Endodermal cell (in vitro differentiated cells): ENCODE measurements at places on chromosomes 5 and 9. TPM values are rescaled to one million over a fixed set of nuclear protein-coding genes. Genes with fewer than 3 reads are reported as not detected.

The FYB1 gene
- total RNA-seq = not detected in 2 replicates

The FXN gene
- 32.7 and 34.1 TPM in 2 replicates for total RNA-seq

The DOK3 gene
- total RNA-seq = 2.1 to 5.5 TPM (median 2.1 TPM) in 3 replicates

The SMIM33 gene
- total RNA-seq = not detected in 3 replicates

The PLAA gene
- total RNA-seq = 48.3 to 50.3 TPM (median 49.8 TPM) in 3 replicates

The CDH12 gene
- 1.1 to 1.9 TPM (median 1.2 TPM) in 3 replicates for total RNA-seq

The EXOSC2 gene
- 47.8 and 56.5 TPM in 2 replicates for total RNA-seq

DNA sequence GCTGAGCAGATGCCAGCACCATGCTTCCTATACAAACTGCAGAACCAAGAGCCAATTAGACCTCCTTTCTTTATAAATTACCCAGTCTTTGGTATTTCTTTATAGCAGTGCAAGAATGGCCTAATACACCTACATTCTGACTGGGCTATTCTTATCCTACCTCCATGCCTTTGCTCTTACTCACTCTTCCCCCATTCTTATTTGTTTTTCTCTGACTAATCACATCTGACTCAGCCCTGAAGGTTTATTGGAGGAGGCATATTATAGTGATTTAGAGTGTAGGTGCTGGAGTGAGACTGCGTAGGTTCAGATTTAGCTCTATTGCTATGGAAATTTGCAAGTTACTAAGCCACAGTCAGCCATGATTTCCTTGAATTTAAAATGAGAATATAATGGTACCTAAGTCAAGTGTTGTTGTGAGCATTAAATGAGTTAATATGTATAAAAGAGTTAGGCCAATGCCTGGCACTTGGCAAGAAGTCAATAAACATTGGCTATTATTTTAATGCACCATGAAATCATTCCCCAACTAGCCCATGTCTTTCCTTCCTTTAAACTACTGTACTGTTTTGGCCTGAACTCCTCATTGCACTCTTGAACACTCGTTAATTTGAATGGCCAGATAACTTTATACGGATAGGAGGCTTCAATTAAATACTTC is 531.2 kb upstream of the ZNF608 start:
- H3K4me3 ChIP-seq = no peak overlapping the region
- H3K27me3 ChIP-seq = no peaks in the 10 kb centered on the region
- no peak for DNase-seq

GRCh38 chr9:105842023-105842644 is 147.8 kb downstream of the TMEM38B start:
- H3K4me1 ChIP-seq = no peaks in the 10 kb centered on the region
- DNase-seq = peak; percentile 69
- peaks cover 20% of the 10 kb centered on the region for H3K27me3 ChIP-seq
- H3K27ac ChIP-seq = no peak overlapping the region
- no peak overlapping the region for H3K4me3 ChIP-seq

GRCh38 chr5:125974679-125975078 is 448.5 kb upstream of the GRAMD2B start:
- no peak overlapping the region for H3K4me3 ChIP-seq
- no peak for DNase-seq
- H3K27ac ChIP-seq = no peak overlapping the region

- no peak overlapping the region for H3K4me3 ChIP-seq
- DNase-seq = no peak
- H3K36me3 ChIP-seq = no peaks in the 10 kb centered on the region
- no peak overlapping the region for H3K27ac ChIP-seq
Observed at GRCh38 chr5:100574716-100575115, 39.5 kb downstream of the FAM174A start.

DNA sequence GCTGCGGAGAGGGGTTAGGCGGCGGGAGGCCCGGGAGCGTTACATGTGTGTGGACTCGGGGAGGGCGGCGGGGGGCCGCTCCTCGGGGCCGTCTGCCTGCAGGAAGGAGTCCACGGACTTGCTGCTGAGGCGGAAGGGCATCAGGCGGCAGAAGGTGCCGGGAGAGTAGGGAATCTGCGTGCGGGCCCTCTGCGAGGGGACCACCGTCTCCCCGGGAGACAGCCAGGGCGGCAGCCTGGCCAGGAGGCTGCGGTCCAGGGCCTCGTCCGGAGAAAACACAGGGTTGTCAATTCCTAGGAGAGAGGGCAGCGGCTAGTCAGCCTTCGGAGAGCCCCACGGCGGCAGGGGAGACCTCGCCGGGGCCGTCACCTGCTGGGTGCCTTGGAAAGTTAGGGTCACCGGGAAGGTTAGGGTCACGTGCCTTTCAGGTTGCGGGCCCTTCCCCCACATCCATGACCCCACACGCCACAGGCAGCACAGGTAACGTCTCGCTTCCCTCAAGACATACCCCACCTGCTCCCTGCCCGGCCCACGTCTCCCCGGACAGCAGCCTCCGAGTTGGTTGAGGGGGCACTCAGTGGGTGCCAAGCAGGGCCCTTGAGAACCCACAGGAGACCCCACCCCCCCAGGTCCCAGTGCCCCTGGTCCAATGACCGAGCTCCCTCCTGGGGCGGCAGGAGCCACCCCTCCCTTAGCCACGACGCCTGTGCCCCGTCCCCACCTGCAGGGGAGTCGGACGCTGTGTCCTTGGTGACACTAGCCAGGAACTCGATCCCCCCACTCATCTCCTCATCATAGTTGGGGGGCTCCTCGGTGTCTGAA is 32.1 kb downstream of the EXOC3 start:
- no peak overlapping the region for H3K27ac ChIP-seq
- H3K4me1 ChIP-seq = peaks cover 6% of the 10 kb centered on the region
- peaks cover 18% of the 10 kb centered on the region for H3K27me3 ChIP-seq
- H3K4me3 ChIP-seq = peak overlapping the region; percentile 70
- DNase-seq = peak; percentile 59

DNA sequence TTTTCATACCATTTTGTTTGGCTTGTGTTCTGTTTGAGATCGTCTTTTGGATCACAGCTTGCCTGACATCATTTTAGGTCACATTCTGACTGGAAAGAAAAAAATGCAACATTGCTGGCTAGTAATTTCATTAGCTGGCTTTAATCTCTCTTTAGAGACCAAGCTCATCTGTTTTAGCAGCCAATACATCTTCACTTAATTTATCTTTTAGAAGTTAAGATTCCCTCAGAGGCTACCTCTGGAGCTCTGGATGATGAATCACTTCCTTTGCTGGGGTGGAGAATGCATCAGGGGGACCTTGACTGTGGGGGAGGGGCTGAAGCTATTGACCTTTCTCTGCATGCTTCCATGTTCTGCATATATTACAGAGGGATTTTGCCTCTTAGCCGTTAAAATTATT is 181.5 kb upstream of the OTULINL start:
- H3K4me3 ChIP-seq = no peak overlapping the region
- H3K27me3 ChIP-seq = no peaks in the 10 kb centered on the region
- H3K4me1 ChIP-seq = no peaks in the 10 kb centered on the region

DNA sequence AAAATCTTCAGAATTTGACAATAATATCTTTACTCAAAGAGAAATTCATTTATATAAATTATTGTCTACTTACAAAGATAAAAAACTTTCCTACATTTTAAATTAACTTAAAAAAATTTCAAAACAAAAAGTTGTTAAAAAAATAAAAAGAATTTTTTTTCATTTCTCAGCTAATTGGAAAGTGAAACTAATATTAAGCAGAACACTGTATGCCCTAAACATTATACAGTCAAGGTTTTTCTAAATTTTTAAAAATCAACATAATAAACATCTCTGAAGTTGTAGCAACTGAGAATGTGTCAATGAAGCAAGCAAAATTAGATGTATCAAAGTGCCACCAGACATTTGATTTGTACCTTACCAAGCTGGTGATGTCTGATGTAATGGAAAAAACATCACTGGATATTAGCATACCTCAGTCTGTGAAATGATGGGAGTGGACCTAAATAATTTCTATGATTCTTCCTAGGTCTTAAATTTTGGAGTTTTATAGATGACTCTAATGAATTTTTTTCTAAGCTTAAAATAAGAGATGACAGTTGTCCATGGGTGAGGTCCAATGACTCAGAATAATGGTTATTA is 290.1 kb downstream of the ADAMTS6 start:
- no peak overlapping the region for H3K27ac ChIP-seq
- DNase-seq = no peak
- no peaks in the 10 kb centered on the region for H3K27me3 ChIP-seq
- no peak overlapping the region for H3K4me3 ChIP-seq
- H3K4me1 ChIP-seq = no peaks in the 10 kb centered on the region
- no peaks in the 10 kb centered on the region for H3K36me3 ChIP-seq

GRCh38 chr9:108400297-108400696 is 455.5 kb downstream of the ACTL7B start:
- H3K4me1 ChIP-seq = no peaks in the 10 kb centered on the region
- H3K27me3 ChIP-seq = no peaks in the 10 kb centered on the region
- no peak overlapping the region for H3K4me3 ChIP-seq
- H3K36me3 ChIP-seq = no peaks in the 10 kb centered on the region
- H3K27ac ChIP-seq = no peak overlapping the region

DNA sequence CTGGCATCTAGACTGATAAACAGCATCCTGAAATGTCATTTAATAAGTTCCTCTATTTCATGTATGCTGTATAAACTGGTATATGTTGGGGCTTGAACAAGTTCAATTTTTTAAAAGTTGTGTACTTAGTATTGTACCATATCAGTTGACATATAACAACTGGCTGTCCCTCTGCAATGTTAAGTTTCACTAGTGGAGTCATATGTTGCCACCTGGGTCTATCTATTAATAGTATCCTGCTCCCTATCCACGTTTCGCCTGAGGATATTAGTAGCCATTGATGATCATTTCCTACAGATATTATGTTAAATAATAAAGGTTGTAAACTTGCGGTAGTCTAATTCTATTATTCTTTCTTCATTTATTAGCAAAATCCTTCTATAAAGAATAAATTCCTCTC is 177.6 kb downstream of the RFX3 start:
- no peak overlapping the region for H3K4me3 ChIP-seq
- no peaks in the 10 kb centered on the region for H3K36me3 ChIP-seq
- DNase-seq = no peak
- H3K4me1 ChIP-seq = no peaks in the 10 kb centered on the region
- no peak overlapping the region for H3K27ac ChIP-seq

- no peak overlapping the region for H3K27ac ChIP-seq
- DNase-seq = no peak
- H3K4me1 ChIP-seq = no peaks in the 10 kb centered on the region
- no peak overlapping the region for H3K4me3 ChIP-seq
- H3K27me3 ChIP-seq = no peaks in the 10 kb centered on the region
- H3K36me3 ChIP-seq = no peaks in the 10 kb centered on the region
Observed at GRCh38 chr9:18499980-18500379, 26.0 kb downstream of the ADAMTSL1 start.

DNA sequence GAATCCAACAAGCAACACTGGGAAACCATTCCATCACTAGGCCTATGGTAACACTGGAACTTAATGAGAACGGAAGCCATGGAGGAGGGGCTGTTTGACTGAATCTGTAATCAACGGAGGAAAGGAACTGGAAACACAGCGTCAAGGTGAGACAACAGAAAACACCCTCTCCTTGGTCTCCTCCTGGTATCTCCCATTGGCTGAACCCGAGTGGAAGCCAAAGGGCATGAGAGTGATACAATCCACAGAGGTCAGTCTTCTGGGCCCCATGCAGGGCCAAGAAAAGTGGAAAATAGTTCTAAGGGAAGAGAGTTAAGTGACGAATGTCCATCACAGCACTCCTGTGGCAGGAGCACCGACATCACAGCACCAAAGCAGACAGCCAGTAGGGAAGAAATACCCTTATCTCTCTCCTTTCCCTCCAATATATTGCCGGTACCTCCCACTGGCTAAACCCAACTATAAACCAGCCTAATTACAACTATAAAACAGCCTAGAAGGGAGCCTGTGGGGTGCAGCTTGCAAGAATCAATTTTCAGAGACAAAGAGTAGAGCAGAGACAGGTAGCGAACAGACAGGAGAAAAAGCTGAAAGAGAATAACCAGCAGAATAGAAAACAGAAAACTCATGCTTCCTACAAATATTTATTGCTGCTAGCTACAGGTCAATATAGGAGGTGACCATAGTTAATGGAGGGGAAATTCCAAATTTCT is 107.4 kb upstream of the IFNE start:
- no peaks in the 10 kb centered on the region for H3K4me1 ChIP-seq
- no peaks in the 10 kb centered on the region for H3K36me3 ChIP-seq
- no peak overlapping the region for H3K4me3 ChIP-seq
- H3K27ac ChIP-seq = no peak overlapping the region
- DNase-seq = peak; percentile 42

- no peak for DNase-seq
- no peaks in the 10 kb centered on the region for H3K4me1 ChIP-seq
- no peak overlapping the region for H3K4me3 ChIP-seq
Observed at GRCh38 chr5:17359451-17360011, 138.5 kb upstream of the TAF11L2 start.

- H3K36me3 ChIP-seq = no peaks in the 10 kb centered on the region
- no peak overlapping the region for H3K4me3 ChIP-seq
- H3K4me1 ChIP-seq = peaks cover 13% of the 10 kb centered on the region
Observed at GRCh38 chr5:124888050-124888506, 141.6 kb upstream of the ZNF608 start.

GRCh38 chr5:96870094-96871026 is 5.9 kb upstream of the ERAP2 start:
- H3K27ac ChIP-seq = no peak overlapping the region
- no peaks in the 10 kb centered on the region for H3K27me3 ChIP-seq
- H3K4me1 ChIP-seq = peaks cover 4% of the 10 kb centered on the region
- no peaks in the 10 kb centered on the region for H3K36me3 ChIP-seq
- no peak overlapping the region for H3K4me3 ChIP-seq
- no peak for DNase-seq

- H3K36me3 ChIP-seq = no peaks in the 10 kb centered on the region
- peak overlapping the region; percentile 81 for H3K4me3 ChIP-seq
- no peaks in the 10 kb centered on the region for H3K4me1 ChIP-seq
- no peak overlapping the region for H3K27ac ChIP-seq
- H3K27me3 ChIP-seq = peaks cover 16% of the 10 kb centered on the region
Observed at GRCh38 chr5:128083811-128084227, 253 bp downstream of the SLC12A2 start.

GRCh38 chr5:146440870-146441495 is 6.2 kb upstream of the TCERG1 start:
- peaks cover 4% of the 10 kb centered on the region for H3K4me1 ChIP-seq
- H3K27me3 ChIP-seq = peaks cover 28% of the 10 kb centered on the region
- H3K27ac ChIP-seq = no peak overlapping the region
- no peak for DNase-seq
- no peak overlapping the region for H3K4me3 ChIP-seq

DNA sequence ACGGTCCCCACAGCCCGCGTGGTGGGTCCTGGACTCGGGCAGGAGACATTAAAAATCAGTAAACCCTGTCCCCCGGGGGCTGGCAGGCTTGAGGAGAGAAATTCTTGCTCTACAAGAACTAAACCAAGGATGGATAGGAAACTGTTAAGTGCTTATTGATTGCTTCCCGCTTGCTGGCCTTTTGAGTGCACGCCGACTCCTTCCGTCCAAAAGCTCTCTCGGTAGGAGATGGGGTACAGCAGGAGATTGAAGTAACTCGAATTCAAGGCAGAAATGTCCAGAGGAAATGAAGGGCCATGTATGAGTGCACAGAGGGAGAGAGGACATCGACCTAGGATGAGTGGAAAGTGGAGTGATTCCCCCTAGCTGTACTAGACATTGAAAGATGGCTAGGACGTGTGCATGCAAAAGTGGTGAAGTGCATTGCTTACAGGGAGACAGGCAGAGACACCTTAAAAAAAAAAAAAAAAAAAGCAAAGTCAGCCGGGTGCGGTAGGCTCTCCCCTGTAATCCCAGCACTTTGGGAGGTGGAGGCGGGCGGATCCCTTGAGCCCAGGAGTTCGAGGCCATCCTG is 923 bp downstream of the RECK start:
- DNase-seq = no peak
- no peaks in the 10 kb centered on the region for H3K36me3 ChIP-seq
- peaks cover 6% of the 10 kb centered on the region for H3K4me1 ChIP-seq
- no peaks in the 10 kb centered on the region for H3K27me3 ChIP-seq

- H3K4me1 ChIP-seq = no peaks in the 10 kb centered on the region
- H3K4me3 ChIP-seq = no peak overlapping the region
- no peak for DNase-seq
- no peaks in the 10 kb centered on the region for H3K27me3 ChIP-seq
Observed at GRCh38 chr9:109996936-109997580, 210.9 kb downstream of the C9orf152 start.
